ENCODE measurements at places on chromosomes 5 and 9. TPM values are rescaled to one million over a fixed set of nuclear protein-coding genes. Genes with fewer than 3 reads are reported as not detected.

The LURAP1L gene
- total RNA-seq: 57.2 TPM

The ENTPD2 gene
- total RNA-seq: not detected

The CCNI2 gene
- total RNA-seq: under 0.01 TPM

The FAXDC2 gene
- 3.6 TPM for total RNA-seq

The SCGB3A2 gene
- total RNA-seq: not detected

The TAF1L gene
- total RNA-seq: not detected

The DDX46 gene
- total RNA-seq: 18.1 TPM
